Dorsolateral prefrontal cortex (tissue), 122 donors: ENCODE measurements at places on chromosomes 6 and 20.

DNA sequence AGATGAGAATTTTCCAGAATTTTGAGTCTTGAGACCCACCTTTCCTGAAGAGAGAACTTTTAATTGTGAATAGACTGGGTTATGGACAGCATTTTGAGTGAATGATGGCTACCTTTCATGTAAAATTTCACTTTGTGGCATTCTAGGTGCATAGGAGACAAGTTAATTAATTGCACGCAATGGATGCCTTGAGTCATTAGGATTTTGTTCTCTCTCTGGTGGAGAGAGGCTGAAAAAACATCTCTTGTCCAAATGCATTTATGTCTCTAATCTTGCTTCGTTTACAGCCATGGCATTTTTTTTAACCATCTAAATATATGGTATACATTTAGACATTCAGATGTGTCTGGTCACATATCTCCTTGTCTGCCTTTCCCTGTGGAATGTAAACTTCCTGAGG, 3.1 kb downstream of the RHAG start:
- DNase-seq, result no peak

DNA sequence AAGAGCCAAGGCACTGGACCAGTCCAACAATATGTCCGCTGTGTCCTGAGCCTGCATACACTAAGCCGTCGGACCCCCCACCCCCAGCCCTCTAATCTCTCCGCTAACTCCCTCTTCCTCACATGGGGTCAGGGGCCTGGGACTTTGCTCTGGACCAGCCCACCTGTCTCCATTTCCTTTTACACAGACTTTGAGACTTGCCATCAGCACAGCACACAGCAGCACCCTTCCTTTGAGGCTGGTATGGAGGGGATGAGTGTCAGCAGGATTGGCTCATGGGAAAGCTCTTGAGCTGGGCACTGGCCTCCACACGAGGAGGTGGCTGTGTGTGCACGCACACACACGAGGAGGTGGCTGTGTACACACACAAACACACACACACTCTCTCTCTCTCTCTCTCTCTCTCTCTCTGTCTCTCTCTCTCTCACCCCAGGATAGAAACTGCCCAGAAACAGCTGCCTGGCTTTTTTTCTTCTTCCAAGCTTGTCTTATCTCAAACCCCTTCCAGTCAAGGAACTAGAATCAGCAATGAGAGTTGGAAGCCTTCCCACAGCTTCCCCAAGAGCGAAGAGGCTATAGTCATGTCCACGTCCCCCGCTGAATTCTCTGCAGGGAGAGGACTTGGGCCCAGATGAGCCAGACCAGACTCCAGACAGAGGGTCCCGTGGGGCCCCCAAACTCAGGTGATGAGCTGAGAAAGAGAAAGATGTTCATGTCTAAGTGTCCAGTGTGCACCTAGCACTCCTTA, 18.6 kb downstream of the SLC9A8 start:
- DNase-seq, result no peak

DNA sequence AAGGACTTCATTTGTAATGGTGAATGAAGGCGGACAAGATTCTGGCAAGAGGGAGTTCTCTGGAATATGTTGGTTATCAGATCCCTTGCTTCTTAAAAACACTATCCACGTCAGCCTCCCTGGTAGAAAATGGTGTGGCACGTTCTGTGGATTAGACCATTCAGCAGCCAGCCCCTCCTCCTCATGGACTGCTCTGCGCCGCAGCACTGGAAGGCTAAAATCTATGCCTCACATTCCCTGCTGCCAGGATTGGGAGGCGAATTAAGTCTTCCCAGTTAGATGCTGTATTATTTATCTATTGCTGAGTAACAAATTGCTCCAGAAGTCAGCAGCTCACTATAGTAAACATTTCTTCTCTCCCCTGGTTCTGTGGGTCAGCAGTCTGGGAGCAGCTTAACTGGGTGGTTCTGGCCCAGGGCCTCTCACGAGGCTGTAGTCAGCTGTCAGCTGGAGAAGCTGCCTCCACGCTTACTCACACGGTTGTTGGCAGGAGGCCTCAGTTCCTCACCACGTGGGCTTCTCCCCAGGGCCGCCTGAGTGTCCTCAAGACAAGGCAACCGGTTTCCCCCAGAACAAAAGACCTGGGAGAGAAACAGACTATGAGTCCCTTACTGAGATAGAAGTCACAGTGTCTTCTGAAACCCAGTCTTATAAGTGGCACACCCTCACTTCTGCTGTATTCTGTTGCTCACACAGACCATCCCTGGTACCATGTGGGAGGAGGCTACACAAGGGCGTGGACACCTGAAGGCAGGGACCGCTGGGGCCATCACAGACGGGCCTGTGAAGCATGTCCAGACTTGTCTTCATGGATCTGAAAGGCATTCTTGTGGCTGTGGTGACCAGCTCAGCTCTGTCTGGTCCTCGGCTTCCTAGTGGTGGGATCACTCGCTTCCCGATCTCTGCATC, 101.0 kb downstream of the NRN1 start:
- DNase-seq, result peak; percentile 47

- no peak for DNase-seq
Observed at GRCh38 chr6:17416806-17417205, 23.4 kb downstream of the CAP2 start.

DNA sequence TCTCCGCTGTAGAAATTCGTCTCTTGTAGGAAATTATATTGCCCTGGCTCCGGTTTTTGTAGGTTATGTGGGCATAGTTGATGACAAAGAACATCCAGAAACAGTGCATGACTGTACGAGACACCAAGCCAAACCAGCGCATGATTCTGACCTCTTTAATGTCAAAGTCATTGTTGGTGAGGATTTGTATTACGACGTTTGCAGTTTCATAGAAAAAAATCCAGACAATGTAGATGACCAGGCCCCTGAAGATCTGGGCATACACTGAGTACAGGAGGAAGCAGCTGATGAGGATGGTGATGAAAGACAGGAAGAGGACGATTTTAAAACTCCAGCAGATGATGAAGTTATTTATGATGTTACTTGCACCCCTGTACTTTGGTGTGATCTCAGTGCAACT, 39.1 kb upstream of the TBC1D22B start:
- no peak for DNase-seq

- no peak for DNase-seq
Observed at GRCh38 chr20:63022501-63022900, 15.7 kb upstream of the BHLHE23 start.

DNA sequence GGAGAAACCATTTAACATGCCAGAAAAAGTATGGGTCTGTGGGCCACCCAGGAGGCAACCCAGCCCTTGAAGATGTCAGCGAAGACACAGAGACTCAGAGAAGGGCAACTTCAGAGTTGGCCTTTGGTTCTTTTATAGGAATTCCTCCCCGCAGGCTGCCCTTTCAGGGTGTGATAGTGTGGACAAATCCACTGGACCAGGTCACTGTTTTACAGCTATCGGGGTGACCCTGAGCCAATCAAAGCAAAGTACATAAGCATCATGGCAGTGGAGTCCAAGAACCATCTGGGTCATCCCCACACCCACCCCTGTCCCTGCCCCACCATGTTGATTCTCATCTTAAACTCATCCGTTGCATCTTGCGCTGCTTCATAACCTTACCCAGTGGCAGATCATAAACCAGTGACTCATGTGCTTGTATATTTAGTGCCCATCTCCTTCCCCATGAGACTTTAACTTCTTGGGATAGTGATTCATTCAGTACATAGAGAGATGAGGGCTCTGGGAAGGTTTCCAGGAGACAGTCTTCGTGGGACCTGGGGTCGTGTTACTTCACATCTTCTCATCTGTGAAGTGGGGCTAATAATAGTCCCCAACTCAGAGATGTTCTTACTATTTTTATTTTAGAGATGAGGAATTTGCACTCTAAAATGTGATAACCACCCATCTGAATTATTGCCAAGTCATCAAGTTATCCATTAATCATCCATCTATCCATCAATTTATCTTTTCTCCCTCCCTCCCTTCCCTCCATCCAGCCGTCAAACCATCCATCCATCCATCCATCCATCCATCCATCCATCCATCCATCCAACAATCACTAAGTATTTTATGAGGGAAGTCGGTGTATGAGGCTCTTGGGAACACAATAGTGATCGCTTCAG, 51.0 kb downstream of the EDN3 start:
- DNase-seq, result no peak

- no peak for DNase-seq
Observed at GRCh38 chr6:149860834-149861602, 3.1 kb downstream of the LRP11 start.

GRCh38 chr20:3168829-3169590, 4.3 kb downstream of the LZTS3 start:
- no peak for DNase-seq

GRCh38 chr6:119521251-119521650, 171.7 kb upstream of the MAN1A1 start:
- no peak for DNase-seq

GRCh38 chr6:168715643-168716481, 274.9 kb downstream of the SMOC2 start:
- no peak for DNase-seq

DNA sequence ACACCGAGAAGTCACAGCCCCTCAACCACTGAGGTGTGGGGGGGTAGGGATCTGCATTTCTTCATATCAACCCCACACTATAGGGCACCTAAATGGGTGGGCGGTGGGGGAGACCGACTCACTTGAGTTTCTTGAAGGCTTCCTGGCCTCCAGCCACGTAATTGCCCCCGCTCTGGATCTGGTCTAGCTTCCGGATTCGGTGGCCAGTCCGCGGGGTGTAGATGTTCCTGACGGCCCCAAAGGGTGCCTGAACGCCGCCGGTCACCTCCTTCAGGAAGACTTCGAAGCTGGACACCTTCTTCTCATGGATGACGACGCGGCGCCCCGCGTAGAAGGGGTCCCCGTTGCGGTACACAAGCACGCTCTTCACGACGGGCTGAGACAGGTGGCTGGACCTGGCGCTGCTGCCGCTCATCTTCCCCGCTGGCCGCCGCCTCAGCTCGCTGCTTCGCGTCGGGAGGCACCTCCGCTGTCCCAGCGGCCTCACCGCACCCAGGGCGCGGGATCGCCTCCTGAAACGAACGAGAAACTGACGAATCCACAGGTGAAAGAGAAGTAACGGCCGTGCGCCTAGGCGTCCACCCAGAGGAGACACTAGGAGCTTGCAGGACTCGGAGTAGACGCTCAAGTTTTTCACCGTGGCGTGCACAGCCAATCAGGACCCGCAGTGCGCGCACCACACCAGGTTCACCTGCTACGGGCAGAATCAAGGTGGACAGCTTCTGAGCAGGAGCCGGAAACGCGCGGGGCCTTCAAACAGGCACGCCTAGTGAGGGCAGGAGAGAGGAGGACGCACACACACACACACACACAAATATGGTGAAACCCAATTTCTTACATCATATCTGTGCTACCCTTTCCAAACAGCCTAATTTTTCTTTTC, at the start of gene DCDC2:
DCDC2 (minus strand) TSS at position 724 of the 883 bp plus-strand sequence; CDS start at position 415, 309 bp downstream.
- DNase-seq, result peak; percentile 51

GRCh38 chr6:9116026-9116425, 680.7 kb upstream of the SLC35B3 start:
- DNase-seq, result no peak

- no peak for DNase-seq
Observed at GRCh38 chr6:110400208-110400607, 15.2 kb downstream of the DDO start.

DNA sequence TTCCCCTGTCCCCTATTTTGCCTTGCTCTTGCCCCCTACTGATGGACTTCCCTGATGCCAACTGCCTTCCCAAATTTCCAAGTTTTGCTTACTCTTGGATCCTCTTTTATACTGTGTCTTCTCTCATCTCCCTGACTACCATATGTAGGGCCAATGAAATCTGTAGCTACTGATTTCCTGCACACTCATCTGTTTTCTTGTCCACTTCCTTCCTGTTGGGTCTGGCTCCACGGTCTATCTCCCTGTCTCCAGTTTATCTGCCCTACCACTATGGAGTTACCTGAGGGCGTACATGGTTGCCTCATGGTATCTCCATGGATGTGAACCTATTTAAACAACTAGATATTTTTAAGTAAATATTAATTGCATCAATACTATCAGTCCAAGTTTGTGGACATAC, 140.3 kb upstream of the MCHR2 start:
- DNase-seq, result no peak

DNA sequence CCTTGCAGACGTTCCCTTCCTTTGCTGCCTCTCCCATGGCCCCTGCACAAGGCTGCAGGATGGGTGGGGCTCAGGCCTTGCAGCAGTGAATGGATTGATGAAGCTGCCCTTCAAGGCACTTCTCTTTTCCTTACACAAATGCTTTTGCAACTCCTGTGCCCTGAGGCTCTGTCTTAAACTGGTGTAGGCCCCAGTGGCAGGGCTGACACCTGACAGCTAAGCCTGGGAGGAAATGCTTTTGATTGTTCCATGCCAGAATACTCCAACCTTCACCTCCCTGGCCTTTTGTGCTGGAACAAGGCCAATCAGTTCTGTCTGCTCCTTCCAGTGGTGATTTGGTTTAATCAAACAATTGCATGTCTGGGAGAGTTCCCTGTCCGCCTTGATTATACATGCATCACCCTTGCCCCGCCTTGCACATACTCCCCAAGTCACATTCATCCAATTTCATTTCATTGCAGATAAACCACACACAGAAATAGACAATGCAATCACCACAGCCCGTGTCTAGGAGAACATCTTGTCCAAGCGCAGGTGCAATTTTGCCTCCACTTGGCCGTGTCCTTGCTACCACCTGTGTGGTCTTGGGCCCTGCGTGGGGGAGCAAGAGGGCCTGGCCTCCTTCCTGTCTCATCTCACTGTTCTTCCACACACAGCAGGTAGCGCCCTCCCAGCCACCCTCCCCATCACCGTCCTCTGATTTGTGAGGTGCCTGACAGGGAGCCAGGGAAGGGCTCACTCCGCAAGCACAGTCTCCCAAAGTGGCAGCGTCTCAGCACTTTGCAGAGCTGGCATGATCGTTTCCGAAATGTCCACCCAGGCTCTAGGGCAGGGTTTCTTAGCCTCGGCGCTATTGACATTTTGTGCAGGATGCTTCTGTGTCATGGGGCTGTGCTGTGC, 120.4 kb downstream of the CDH26 start:
- no peak for DNase-seq

- no peak for DNase-seq
Observed at GRCh38 chr6:113596387-113597230, 260.5 kb upstream of the MARCKS start.

DNA sequence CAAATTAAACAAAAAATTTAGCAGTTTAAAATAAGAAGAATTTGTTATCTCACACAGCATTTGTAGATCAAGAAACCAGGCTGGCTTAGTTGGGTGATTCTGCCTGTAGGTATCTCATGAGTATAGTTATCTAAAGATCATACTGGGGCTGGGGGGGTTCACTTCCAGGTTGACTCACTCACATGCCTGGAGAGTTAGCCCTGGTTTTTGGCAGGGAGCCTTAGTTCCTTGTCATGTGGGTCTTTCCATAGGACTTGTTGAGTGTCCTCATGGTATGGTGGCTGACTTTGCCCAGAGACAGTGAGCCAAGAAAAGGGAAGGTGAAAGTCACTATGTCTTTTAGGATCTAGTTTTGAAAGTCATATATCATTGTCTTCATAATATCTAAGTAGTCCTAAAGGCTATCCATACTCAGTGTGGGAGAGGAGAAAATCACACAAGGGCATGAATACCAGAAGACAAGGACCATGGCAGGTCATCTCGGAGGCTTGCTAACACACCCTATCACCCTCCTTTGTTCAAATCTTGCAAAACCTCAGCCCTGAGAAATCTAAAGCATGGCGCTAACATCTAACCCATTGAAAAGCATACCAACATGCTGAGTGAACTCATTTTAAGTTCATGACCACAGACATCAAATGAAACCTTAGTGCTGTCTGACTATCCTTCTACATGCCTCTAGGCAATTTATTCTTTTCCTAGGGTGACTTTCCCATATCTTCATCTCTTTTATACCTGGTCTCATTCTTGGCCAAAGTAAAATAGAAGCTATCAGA, 39.2 kb downstream of the CYP24A1 start:
- DNase-seq, result no peak

GRCh38 chr20:5888041-5888440, 62.3 kb downstream of the TRMT6 start:
- DNase-seq, result no peak
